ENCODE measurements at places on chromosomes 1 and 21.

DNA sequence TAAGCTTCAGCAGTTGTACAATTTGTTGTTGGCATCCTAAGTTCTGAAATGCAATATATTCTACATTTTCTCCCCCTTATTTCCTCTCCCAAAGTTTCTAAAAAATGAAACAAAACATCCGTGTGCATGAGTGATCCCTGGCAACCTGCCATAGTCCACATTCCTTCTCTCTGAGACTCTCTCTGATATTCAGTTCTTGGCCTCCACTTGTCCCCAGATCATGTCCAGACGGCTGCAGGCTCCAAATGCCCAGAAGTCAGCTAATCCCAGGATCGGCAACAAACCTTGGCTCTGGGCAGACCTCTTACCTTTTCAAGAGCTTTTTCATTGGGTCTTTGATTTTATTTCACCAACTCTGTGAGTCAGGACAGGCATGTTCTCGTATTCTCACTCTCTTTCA, 187.8 kb downstream of the ETS2 start:
- no peak for DNase-seq

GRCh38 chr1:6471970-6472368, 6.0 kb upstream of the TNFRSF25 start:
- no peak for DNase-seq

DNA sequence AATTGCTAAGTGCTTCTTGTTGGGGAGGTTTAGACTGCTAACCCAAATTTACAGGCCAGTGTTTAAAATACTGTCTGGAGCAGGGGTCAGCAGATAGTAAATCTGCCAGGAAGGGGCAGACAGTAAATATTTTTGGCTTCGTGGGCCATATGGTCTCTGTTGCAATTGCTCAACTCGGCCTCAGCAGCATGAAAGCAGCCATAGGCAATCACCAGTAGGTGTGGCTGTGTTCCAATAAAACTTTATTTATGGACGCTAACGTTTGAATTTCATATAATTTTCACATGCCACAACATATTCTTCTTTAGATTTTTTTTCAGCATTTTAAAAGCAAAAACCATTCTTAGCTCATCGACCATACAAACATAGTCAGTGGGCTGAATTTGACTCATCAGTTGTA, 172.7 kb downstream of the BRINP2 start:
- DNase-seq, result no peak

DNA sequence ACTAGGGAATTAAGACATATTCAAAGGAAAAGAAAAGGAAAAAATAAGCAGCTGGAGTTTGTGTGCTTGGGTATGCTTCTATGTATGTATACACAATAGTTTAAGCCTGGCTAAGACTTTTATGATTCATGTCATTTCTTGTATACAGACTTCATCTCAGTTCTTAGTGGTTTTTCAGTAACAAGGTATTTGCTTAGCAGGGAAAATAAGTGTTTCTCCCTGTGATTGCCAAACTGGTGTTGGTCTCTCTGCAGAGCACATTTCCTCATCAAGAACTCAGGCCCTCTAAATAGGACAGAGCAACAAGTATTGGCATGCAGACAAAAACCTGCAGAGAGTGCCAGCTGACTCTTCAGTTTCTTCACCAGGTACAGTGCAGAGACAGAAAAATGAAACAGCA, 484.4 kb upstream of the ZRANB2 start:
- DNase-seq, result no peak

DNA sequence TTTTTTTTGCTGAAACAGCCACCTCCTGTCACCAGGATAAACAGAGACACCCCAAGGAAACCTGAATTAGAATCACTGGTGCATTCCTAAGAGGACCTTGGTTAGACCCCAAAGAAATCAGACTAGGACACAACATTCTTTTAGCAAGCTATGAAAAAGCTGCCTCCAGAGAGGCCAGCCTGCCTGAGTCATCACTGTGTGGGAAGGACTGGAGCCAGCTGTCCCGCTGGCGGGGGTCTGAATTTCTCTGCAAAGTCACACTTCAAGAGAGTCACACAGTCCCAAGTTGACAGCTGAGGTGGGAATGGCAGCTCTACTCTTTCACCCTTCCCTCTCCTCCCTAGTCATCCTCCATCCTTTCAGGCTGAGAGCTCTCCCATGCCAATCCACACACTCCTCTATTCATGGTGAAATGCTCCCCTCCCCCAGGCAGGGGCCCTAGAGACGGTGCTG, 405.0 kb upstream of the POU3F1 start:
- no peak for DNase-seq

GRCh38 chr21:41504030-41504429, 3.9 kb downstream of the TMPRSS2 start:
- DNase-seq, result no peak

GRCh38 chr1:205256951-205257625, 29.3 kb downstream of the TMCC2 start:
- DNase-seq, result no peak

DNA sequence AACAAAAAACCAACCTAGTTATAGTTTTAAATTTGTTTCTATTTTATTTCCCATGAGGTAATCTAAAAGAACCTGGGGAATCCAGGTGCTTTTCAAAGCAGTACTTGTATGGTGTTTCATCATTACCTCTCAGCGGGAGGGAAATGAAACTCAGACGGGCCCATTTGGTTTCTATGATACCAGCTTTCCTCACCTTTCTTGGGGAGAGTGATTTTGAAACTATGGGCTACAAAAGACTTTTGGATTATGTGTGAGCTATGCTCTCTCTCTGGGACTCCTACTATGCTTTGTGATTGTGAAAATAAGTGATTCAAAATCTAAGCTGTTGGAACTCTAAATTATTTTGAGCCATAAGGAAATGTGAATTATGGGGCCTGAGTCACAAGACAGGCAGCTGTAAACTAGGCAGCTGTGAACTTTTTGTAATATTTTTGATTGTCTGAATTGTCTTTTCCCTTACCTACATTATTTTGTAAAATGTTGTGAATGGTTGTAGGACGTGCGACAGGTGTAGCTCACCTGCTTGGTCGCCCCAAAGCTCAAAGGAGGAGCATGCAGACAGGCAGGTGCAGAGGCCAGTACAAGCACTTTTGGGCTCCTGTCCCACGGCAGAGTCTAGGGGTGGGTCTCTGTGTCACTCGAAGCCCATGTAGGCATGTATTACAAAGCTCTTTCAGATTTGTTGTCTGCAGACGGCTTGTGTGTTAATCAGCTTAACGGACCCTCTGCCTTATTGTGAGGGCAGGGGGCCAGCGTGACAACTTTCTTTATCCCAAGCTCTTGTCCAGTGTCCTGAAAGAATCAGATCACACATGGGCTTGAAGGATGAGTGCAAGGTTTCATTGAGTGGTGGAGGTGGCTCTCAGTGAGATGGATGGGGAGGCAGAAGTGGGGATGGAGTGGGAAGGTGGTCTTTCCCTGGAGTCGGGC, 64.8 kb upstream of the BACH1 start:
- DNase-seq, result no peak
